ENCODE measurements at places on chromosomes 11 and 22.

DNA sequence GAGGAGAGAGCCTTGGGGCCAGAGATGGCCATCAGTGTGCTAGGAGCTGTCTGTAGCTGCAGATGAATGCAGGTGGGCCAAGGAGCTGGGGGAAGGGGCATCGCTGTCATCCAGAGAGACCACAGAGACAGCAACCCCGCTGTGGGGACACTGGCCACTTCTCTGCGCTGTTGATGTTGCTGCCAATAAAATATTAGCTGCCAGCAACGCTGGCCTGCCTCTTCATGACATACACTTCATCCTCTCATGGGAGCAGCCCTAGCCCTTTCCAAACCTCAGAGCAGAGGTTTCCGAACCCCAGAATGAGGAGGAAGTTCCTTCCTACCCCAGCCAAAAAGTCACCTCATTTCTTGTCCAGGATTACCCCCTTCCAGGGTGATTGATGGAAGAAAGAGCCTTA, 106.2 kb downstream of the PARVA start:
- no peak for DNase-seq

DNA sequence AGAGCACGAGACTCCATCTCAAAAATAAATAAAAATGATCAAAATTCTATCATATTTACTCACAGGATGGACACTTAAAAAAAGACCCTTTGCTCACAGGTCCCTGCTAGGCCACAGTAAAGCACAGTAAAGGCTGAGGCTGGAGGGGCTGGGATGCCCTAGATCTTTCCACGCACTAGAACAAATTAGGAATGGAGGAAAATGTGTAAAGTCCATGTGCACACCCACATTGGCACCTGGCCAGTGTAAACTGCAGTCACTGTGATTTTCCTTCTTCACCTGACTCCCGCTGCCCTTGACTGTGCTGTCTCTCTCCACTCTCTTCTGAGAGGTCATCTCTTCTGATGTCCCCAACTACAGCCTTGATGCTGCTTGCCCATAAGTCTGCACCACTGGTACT, 195.5 kb downstream of the EFCAB6 start:
- DNase-seq = no peak

DNA sequence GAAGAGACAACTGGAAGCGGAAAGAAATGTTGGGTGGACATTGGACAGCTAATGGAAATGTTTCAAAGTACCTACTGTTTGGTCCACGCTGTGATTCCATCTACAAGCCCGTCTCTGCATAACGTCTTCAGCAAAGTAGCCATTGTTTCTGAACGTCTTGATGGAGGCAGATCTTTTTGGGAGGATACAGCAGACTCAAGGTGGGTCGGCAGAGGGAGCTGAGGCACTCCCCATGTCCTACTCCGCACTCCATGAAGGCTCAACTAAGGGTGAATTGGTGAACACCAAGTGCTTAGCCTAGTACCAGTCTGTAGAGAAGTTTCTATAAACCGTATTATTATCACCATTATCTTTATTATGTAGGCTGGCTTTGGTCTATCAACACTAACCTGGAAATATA, 45.8 kb downstream of the PRR5L start:
- no peak for DNase-seq

- DNase-seq = no peak
Measured at GRCh38 chr11:116242006-116242405, 530.8 kb downstream of the BUD13 start.

DNA sequence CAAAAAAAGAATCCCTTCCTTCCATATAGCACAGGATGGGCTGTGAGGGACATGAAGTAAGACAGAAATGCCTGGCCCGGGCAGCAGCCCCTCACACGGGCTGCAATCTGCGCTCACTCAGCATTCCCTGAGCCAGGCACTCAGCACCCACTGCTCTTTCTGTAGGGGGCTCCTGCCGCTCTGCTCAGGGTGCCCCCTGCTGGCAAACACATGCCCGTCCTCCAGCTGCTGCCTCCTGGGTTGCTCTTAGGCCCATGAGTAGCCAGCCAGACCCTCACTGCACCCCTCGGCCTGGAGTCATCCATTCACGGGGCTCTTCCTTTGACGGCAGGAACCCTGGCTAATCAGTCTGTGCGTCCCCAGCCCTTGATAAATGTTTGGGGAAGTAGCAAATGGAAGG, 6.9 kb downstream of the MCAT start:
- no peak for DNase-seq

GRCh38 chr11:122745111-122745510, 89.6 kb downstream of the UBASH3B start:
- no peak for DNase-seq

DNA sequence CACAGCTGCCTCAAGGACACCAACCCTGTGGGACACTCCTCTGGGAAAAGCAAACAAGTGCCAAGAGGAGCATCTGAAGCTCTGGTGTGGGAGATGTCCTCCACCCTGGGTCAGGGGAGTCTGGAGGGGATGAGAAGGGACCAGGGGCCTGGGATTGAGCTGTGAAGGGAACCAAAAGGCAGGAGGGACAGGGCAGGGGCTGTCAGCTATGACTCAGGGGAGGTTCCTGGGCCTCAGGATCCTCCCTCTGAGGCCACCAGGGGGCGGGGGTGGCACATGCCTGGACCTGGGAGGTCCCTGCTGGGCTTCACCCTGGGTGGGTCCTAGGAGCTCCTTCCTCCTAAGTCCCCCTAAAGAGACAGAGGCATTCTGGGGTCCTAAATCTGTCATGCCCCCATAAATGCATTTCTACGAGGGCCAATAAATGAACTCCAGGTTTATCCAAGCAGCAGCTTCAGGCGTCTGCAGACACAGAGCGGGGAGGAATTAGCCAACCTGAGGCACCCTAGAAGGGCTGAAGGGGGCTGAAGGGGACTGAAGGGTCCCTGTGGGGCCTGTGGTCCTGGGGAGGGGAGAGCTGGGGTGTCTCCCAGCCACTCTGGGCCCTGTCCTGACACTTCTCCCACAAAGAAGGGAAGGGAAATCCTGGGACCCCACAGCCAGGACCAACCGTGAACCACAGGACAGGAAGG, 31.9 kb upstream of the IGLL5 start:
- no peak for DNase-seq

DNA sequence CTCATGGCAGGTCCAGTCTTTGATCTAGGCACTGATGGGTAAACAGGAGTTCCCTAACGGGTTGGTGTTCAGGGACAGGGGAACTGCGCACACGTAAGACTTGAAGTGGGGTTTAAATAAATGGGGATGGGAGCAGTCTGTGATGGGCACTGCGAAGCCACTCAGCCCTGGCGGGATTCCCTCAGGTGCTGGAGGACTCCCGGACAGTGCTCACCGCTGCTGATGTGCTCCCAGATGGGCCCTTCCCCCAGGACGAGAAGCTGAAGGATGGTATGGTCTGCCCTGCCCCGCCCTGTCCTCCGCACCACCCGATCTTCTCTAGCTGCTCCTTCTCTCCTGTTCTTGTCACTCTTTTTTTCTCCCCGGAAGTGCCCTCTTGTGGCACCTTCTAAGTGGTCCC, 9.5 kb downstream of the CCDC134 start:
- DNase-seq = no peak

GRCh38 chr11:45273509-45273908, 12.6 kb downstream of the SYT13 start:
- DNase-seq = no peak
